Stimulated activated CD8-positive, alpha-beta memory T cell treated with anti-CD3 and anti-CD28 coated beads, Interleukin-15, amount 100 ng/mL, for 1 hour (primary cell): ENCODE measurements at places on chromosomes 12 and 14.

DNA sequence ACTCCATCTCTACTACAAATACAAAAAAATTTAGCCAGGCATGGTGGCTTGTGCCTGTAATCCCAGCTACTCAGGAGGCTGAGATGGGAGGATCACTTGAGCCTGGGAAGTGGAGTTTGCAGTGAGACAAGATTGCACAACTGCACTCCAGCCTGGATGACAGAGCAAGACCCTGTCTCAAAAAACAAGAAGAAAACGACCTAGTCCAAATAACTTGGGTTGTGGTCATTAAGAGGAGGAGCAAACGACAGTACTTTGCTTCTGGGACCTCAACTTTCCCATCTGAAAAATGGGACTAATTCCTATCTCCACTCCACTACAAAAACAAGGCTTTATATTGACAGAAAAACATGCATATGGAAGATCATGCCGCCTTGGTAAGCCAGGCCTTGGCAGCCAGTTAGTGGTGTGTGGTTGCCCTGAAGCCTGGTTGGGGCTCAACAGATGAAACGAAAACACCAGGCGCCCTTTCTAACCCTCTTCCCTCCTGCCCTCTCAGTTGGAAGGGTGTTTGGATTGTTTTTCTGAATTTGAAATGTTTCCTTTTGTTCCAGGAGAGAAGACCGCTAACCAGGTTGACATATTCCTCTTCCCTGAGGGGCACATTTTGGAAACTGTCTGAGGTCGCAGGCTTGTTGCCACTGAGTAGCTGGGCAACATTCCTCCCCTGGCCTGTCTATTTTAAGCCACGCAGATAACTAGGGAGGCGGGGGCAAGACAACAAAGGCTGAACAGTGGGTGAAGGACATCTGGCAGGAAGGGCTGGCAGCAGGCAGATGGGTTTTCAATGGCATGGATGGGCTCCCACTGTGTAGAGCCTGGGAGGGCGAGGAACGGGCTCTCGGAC lies 13.7 kb upstream of the VPS37B start:
- DNase-seq = no peak

- DNase-seq = no peak
Observed at GRCh38 chr12:66931091-66931490, 252.2 kb upstream of the GRIP1 start.

DNA sequence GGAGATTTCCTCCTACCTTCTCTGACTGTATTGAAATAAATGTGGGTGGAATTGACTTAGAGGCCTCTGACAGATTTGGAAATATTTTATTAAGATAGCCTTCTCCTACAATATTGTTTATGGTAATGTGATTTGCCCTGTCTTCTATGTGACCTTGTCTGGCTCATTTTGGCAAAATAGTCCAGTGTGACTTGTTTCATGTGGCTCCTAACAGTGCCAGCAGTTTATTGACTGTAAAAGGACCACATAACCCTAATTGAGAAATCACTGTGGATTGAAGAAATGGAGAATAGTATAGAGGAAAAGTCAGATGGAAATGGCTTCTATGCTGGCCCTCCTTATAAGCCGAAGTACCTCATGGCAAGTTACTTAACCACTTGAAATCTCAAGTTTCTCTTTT lies 170.9 kb upstream of the PTPRQ start:
- no peak for DNase-seq

GRCh38 chr14:88987516-88987915 lies 163.1 kb downstream of the TTC8 start:
- no peak for DNase-seq

DNA sequence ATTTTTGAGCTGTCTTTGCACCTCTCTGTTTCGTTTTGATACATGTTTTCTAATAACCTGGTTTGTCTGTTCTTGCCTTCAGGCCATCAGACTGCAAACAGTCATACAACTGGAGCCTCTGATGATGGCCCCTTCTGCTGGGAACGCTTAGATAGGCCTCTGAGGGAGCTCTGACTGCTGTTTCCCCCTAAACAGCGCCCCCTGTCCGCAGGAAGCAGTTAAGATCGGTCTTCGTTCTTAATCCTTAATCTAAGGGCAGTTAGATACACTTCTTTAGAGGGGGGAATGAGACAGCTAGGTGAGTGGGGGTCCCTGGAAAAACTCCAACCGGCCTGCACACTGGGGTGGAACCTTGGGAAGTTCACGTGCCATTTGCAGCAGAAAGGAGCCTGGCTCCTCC lies 1338.8 kb upstream of the SEL1L start:
- no peak for DNase-seq

DNA sequence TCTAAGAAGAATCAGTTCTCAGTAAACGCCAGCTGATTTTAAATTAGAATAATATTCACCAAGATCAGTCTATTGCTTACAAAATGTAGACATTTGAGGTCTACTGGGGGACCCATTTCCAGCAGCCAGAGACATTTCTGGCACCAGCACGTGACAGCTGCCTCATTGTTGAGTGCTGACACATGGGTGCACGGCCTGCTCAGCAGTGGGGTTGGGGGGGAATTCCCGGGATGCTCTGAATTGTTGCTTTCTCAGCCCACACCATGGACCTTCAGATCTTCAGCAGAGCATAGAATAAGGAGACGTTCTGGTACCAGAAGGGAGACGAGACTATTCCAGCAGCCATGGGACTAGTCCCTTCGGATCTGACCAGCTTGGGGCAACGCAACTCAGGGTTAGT lies 18.3 kb downstream of the PLEKHG7 start:
- no peak for DNase-seq

GRCh38 chr12:69059465-69060457 lies 126.8 kb upstream of the CPM start:
- DNase-seq = no peak

- no peak for DNase-seq
Observed at GRCh38 chr12:77606348-77606747, 224.3 kb upstream of the NAV3 start.

GRCh38 chr14:29630566-29631160 lies 297.0 kb downstream of the PRKD1 start:
- no peak for DNase-seq

DNA sequence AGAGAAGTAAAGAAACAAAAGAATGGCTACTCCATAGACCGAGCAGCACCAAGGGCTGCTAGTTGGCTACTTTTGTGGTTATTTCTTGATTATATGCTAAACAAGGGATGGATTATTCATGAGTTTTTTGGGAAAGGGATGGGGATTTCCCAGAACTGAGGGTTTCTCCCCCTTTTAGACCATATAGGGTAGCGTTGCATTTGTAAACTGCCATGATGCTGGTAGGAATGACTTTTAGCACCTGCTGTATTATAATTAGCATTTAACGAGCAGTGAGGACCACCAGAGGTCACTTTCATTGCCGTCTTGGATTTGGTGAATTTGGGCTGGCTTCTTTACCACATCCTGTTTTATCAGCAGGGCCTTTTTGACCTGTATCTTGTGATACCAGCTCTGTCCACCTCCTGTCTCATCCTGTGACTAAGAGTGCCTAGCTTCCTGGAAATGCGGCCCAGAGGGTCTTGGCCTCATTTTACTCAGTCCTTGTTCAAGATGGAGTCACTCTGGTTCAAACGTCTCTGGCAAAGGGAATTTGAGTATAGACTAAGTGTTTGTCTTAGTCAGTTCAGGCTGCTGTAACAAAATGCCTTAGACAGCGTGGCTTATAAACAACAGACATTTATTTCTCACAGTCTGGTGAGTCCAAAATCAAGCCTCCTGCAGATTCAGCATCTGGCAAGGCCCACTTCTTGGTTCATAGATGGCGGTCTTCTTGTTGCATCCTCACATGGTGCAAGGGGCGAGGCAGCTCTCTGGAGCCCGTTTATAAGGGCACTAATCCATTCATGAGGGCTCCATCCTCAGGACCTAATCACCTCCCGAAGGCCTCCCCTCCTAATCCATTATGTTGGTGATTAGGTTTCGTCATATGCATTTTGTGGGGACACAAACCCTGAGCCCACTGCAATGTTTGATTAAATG lies 348.3 kb upstream of the SFSWAP start:
- DNase-seq = no peak

DNA sequence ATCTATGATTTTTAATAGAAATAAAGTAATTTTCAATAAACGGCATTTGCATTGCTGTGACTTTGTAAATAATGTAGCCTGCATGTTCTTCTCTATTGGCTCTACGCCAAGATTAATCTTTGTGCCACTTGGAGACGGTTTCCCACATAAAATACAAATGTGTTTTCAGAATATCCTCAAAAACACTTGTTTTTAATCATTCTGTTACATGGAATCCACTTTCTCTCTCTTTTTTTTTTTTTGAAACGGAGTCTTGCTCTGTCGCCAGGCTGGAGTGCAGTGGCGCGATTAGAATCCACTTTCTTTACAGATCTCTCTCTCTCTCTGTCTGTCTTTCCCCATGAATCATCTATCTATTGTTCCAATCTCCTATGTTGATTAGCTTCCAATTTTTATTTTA lies 22.8 kb upstream of the SSPN start:
- DNase-seq = no peak

DNA sequence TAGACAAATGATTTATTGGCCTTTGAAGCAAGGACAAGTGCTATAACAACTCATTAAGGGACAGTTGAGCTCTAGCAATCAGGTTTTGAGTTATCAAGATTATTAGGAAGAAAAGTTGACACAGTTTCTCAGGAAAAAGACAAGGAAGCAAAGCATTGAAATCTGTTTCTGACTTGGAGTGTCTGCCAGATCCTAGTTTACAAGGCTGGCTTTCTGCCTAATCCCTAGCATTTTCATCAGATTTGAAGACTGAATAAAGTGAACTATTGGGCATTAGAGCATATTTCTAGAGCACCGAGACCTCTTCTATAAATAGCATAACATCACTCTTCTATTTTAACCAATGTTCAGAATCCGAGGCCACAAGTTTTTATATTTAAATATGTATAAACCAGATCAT lies 7.0 kb downstream of the SYT1 start:
- DNase-seq = no peak
